Adipocyte (in vitro differentiated cells): ENCODE measurements at places on chromosomes 1 and 21.

DNA sequence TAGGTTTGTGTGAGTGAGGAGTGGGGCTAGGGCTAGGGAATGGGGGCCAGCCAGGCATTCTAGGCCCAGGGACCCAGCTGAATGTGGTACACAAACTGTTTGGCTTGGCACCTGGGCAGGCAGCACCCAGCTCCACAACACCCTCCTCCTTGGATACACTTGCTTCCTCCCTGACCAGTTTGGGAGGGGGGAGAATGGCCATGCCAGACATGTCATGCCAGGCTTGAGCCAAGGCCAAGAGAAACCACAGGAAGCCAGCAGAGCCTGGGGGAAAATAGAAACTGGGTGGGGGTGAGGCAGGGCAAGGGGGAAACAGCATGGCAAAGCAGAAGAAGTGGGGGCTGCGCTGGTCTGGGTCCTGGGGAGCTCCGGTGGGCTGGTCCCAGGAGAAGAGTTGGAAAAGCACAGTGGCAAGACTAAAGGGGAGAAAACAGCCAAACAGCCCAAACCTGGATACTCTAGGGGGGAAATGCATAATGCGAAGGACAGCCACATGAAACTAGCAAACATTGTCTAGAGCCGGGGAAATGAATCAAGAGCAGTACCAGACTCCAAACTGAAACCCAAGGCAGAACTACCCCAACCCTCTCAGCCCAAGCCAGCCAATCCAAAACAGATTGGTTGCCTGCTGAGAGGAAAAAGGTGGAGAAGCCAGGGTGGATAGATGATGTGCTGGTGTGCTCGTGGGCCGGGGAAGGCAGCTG, 47.9 kb downstream of the LGR6 start:
- DNase-seq: peak; percentile 22

DNA sequence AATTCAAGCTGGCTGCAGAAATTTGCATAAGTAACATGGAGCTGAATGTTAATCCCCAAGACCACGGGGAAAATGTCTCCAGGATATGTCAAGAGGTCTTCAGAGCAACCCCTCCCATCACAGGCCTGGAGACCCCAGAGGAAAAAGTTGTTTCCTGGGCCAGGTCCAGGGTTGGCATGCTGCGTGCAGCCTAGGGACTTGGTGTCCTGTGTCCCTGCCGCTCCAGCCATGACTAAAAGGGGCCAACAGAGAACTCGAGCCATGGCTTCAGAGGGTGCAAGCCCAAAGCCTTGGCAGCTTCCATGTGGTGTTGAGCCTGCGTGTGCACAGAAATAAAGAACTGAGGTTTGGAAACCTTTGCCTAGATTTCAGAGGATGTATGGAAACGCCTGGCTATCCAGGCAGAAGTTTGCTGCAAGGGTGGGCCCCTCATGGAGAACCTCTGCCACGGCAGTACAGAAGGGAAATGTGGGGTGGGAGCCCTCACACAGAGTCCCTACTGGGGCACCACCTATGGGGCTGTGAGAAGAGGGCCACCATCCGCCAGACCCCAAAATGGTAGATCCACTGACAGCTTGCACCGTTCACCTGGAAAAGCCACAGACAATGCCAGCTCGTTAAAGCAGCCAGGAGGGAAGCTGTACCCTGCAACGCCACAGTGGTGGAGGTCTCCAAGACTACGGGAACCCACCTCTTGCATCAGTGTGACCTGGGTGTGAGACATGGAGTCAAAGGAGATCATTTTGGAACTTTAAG, 222.9 kb downstream of the COP1 start:
- DNase-seq: no peak

DNA sequence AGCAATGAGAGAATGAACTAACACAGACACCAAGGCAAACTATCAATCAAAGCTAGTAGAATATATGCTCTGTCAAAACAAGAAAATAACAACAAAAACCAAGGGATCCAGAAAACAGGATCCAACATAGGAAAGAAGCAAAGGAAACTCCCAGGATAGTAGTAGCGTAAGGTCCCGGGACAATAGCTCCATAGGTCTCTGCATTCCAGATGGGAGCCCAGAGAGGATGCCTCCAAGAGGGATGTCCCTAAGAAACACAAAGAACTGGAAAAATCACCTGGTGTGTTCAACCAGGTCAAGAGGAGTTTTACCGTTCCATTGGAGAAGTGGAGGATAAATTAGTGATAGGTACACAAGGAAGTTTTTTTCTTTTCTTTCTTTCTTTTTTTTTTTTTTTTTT, 5.7 kb upstream of the FAM43B start:
- no peak for DNase-seq

- DNase-seq: no peak
Measured at GRCh38 chr1:208924928-208925327, 658.6 kb upstream of the CAMK1G start.

DNA sequence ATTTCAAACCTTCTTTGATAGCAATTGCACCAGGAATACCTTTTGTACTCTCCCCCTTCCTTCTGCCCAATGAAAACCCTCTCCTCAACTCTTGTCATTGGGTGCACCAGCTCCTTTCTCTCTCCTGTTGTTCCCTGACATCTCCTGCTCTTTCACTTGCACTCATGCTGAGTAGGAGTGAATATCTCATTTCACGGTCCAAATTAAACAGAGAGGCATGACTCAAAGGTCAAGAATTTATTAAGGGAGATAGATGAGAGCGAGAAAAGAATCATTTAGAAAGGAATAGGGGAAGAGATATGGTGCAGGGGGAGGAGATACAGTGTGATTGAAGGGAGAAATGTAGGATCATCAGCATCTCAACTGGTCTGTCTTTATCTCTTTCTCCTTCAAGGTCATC, 22.1 kb downstream of the AIM2 start:
- DNase-seq: peak; percentile 31

DNA sequence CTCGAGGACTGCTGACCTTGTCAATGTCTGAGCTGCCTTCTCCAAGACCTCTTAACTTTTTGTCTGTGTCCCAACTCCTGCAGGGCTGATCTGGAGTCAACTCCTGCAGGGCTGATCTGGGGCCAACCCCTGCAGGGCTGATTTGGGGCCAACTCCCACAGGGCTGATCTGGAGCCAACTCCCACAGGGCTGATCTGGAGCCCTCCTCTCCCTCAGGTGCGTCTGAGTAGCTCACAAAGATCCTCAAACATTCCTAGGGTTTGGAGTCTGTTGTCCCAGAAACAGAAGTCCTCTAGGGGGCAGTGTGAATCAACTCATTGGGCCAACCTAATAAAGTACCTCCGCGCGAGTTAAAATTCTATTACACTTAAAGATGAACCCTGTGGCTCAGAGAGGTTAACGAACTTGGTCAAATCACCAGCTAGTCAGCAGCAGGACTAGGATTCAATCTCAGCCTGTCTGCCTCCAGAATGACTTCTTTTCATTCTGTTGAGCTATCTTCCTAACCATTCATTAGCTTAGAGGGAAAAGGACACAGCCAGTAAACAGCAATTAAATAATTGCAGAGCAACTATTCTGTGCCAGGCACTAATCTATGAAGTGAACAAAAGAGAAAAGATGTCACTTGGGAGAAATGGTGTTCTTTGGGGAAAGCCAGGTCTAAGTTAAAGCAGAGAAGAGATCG, 17.2 kb upstream of the RLF start:
- peak; percentile 94 for DNase-seq

DNA sequence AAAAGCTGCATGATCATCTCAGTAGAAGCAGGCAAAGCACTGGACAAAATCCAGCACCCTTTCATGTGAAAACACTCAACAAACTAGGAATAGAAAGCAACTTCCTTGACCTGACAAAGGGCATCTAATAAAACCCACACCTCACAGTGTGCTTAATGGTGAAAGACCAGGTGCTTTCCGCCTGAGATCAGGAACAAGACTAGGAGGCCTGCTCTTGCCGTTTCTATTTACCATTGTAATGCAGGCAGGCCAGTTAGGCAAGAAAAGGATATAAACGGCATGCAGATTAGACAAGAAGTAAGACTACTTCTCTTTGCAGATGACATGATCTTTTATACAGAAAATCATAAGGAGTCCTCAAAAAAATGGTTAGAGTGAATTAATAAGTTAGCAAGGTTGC, 37.2 kb downstream of the SLC37A1 start:
- DNase-seq: no peak

GRCh38 chr1:197595304-197595904, 179.9 kb downstream of the DENND1B start:
- no peak for DNase-seq

DNA sequence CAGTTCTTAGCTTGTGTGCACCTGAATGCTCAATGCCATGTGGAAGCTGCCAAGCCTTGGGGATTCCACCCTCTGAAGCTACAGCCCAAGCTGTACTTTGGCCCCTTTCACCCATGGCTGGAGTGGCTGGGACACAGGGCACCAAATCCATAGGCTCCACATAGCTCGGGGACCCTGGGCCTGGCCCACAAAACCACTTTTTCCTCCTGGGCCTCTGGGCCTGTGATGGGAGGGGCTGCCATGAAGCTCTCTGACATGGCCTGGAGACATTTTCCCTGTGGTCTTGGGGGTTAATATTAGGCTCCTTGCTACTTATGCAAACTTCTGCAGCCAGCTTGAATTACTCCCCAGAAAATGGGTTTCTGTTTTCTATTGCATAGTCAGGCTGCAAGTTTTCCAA, 579.9 kb downstream of the MATN1 start:
- no peak for DNase-seq

- DNase-seq: no peak
Measured at GRCh38 chr1:162217706-162218105, 148.2 kb downstream of the NOS1AP start.

DNA sequence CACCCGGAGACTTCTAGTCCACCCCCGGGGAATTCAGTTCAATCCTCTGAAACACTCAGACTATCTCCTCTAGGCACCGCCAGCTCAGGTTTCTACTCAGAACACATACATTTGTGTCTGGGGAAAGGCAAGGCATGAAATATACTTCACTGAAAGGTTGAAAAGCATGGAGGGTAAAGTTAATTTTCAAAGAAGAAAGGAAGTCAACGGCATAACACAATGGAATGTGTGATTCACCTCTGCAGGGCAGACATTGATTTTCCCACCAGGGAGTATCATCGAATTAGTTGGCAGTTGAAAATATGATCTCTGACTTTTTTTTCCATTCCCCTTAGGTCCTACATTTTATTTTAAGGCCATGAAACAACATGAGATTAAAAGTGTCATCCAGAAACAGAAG, 669.4 kb downstream of the SMYD3 start:
- DNase-seq: peak; percentile 31

DNA sequence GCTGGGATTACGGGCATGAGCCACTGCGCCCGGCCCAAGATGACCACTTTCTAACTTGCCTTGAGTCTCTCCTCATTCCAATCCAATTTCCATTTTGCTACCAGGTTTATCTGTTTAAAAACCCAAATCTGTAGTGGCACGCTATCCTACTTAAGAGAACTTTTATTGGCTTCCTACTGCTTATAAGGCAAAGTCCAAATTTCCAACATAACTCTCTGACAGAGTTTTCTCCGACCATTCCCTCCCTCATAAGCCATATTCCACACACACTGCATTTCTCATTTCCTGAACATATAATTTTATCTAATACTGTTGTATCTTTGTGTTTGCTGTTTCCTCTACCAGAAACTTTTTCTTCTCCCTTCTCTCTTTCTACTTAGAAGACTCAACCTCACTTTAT, 15.3 kb downstream of the SF3A3 start:
- no peak for DNase-seq

DNA sequence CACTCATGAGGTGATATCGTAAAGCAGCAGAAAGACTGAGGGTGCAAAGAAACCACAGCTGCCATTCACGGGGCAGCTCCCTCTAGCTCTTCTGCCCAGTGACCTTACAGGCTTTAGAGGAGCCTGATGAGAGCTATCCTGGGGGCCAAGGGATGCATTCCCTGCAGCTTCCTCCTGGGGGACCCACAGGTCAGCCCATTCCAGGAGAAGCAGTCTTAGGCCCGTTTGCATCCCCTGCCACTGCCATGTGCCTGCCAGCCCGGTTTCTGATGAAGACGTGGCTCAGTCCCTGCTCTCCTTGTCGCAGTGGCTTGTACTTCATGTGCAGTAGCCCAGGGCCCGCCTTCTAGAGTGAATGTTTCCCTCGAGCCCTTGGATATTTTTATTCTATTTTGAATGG, 22.8 kb downstream of the ATP5PO start:
- DNase-seq: no peak

- no peak for DNase-seq
Measured at GRCh38 chr21:36509973-36510664, 30.2 kb upstream of the CLDN14 start.

DNA sequence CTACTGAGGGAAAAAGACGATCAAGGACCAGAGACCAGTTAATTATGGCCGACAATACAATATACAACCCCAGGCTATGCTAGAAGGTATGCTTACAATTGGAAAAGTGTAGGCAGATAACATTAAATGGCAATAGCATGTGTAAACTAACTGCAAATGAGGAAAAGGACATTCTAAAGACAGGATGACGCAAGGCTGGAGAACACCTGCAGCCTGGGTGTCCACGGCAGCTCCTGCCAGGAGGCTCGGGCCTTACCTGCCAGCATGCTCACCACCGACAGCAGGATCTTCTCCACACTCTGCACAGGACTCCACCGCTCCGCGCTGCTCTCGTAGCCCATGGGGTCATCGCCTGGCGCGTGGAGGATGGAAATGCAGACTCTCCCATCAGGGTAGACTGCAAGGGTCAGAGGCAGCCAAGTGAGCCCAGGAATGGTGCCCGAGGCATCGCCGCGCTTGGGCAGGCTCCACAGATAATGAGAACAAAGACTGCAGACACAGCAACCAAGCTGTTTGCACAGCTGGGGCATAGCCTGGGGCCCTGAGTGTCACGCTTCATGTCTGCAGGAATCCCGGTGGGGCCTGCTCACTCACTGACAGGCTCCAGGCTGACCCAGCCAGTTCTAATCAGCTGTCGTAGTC, 28.2 kb downstream of the UBE2G2 start:
- DNase-seq: no peak

DNA sequence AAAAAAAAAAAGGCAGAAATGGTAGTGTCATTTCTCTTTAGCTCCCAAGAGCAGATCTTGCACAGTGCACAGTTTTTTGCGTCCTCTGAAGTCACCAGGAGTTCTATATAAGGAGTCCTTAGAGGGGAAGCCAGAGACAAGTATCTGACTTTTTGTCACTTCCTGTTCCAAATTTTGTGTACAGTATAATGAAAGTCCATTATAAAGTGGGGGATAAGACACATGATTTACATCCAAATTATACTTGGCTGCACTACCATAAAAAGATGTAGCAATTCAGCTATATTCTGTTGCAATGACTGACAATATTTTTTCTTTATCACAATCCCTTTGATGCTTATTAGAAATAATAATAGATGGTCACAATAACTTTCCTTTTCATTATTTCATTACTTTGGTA, 1276.9 kb upstream of the ADGRL2 start:
- no peak for DNase-seq

DNA sequence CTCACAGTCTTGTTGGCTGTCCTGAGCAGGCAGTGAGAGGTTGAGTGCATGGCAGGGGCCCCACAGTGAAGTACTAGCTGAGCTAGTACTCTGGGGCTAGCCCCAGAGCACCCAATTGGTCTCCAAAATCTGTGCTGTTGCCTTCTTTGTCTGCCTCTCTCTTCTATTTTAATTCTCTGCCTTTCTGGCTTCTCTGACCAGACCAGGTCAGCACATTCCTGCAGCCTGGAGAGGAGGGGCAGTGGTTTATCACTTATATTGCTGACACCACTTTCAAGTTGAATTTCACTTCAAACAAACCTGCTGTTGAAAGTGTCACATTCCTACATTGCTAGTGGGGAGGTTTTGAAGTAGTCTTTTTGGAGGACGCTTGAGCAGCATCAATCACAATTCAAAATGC, 628.7 kb downstream of the PTPRU start:
- DNase-seq: no peak
